ENCODE measurements at places on chromosomes 16 and 17. TPM values are rescaled to one million over a fixed set of nuclear protein-coding genes. Genes with fewer than 3 reads are reported as not detected.

The SHCBP1 gene
- total RNA-seq = 40.1 TPM

The CDT1 gene
- 110 TPM for total RNA-seq

The TEKT1 gene
- not detected for total RNA-seq

The CDH1 gene
- not detected for total RNA-seq

The ATXN7L3 gene
- total RNA-seq = 104 TPM

The SETD1A gene
- 26.9 TPM for total RNA-seq

The RRAD gene
- 0.50 TPM for total RNA-seq

The P2RX5 gene
- 15.4 TPM for total RNA-seq

The SULT1A1 gene
- total RNA-seq = 10.0 TPM

Measured in activated CD8-positive, alpha-beta memory T cell treated with anti-CD3 and anti-CD28 coated beads for 36 hours (primary cell).